ENCODE measurements at places on chromosomes 2 and 18.

GRCh38 chr2:195543063-195543462 is 114.0 kb upstream of the SLC39A10 start:
- DNase-seq, result no peak

GRCh38 chr2:177673602-177674595 is 281.3 kb downstream of the AGPS start:
- DNase-seq, result no peak

DNA sequence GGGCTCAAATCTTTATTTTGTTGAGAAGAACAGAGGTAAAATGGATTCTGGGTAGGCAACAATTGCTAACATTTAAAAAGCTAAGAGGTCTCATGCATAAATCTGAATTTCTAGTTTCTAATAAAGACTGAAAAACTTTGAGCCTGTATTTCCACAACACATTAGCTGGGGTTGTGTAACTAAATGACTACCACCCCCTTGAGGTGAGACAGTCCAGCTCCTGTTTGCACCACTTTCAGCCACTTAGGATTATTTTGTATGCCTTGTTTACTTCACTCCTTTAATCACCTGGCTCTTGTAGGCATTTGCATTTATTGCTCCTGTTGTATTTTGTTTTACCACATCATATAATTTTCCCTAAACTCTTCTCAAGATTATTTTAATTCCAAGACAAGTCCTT is 376.6 kb downstream of the PTH2R start:
- DNase-seq, result no peak

GRCh38 chr2:17086990-17087389 is 421.4 kb upstream of the CYRIA start:
- no peak for DNase-seq

GRCh38 chr2:47917276-47917961 is 11.1 kb upstream of the FBXO11 start:
- DNase-seq, result no peak

GRCh38 chr18:33424266-33424946 is 16.1 kb downstream of the CCDC178 start:
- DNase-seq, result no peak
